ENCODE measurements at places on chromosomes 11 and 22. TPM values are rescaled to one million over a fixed set of nuclear protein-coding genes. Genes with fewer than 3 reads are reported as not detected.

The NLRP10 gene
- total RNA-seq = 0.14 TPM

The STX5 gene
- total RNA-seq = 39.9 TPM

GRCh38 chr11:117083011-117083935 is 15.0 kb downstream of the SIK3 start:
- DNase-seq = no peak

GRCh38 chr11:17570034-17570433 is 23.0 kb downstream of the OTOG start:
- DNase-seq = no peak

GRCh38 chr11:134670247-134670782 is 258.3 kb upstream of the B3GAT1 start:
- DNase-seq = no peak

- DNase-seq = no peak
Measured at GRCh38 chr11:48001438-48002021, 21.2 kb downstream of the PTPRJ start.

DNA sequence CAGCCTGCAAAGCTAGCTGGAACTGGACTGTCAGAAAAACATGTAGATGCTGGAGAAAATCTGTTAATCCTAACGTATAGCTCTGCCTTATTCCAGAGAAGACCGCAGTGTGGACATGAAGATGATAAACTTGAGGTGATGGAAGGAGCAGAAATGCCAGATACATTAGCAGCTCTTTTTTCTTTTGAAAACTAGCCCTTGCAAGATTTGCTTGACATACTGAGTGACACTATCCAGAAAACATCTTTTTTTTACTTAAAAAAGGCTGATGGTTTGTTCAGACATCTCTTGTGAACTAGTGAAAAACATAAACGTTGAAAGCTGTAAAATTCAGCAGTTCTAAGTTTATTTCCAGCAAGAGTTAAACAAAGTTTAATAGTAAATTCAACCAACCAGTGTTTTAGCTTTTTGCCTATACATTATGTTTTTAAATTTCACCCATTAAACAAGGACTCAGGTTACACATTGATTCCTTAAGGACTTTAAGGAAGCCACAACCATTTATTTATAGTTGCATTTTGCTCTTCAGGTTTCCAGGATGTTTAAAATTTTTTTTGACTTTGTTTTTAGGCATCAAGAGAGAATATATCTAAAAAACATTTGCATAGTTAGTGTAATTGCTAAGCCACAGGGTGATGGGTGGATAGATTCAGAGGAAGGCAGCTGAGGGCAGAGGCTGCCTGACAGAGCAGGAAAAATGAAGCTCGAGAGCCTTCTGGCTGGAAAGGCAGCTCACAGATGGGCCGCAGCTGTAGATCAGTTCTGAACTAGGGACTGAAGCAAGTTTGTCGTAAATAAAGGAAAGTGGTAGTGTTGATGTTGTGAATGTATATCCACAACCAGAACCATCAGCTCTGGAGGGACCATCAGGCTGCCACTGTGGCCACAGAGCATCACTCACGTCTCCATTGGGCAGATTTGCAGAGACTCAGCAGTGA is 9.5 kb downstream of the SNAP29 start:
- no peak for DNase-seq

GRCh38 chr11:116984589-116984988 is 113.6 kb downstream of the SIK3 start:
- DNase-seq = no peak

DNA sequence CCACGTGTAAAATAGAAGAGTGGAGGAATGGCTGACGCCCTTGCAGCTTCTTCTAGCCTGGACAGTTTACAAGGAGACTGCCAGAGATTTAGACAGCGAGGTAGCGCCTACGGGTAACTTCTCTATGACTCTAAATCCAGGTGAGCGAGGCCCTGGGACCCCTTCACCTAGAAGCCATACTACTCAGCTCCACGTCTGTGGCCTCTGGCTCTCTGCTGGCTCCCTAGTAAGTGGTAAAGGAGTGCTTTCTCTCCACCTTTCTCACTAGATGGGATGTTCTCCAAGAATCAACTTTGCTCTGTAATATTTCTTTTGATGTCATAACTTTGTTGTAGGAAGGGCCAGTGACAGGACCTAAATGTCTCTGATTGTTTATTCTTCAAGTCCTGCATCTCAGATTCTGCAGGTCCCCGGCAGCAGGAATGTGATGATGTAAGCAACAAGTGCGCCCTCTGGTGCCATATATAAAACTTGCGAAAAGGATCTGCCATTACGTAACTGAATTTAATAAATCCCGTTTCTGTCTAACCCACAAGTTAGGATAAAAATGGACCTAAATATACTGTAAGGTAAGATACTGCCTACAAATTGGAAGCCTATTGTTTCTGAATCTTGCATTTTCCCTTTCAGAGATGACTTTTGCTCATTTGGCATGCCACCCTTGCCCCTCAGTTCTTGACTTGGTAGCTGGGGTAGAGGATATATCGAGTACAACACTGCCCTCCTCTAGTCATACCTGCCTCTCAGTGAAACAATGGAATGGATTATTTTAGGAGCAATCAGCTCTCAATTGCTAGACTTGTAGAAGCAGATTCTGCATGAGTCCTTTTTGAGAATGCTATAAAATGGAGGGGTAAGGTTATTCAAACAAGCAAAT is 11.0 kb upstream of the PTPN5 start:
- peak; percentile 73 for DNase-seq

- DNase-seq = no peak
Measured at GRCh38 chr22:17941471-17942406, 82.6 kb downstream of the MICAL3 start.

GRCh38 chr11:68137833-68138232 is 16.6 kb upstream of the CHKA start:
- peak; percentile 56 for DNase-seq

DNA sequence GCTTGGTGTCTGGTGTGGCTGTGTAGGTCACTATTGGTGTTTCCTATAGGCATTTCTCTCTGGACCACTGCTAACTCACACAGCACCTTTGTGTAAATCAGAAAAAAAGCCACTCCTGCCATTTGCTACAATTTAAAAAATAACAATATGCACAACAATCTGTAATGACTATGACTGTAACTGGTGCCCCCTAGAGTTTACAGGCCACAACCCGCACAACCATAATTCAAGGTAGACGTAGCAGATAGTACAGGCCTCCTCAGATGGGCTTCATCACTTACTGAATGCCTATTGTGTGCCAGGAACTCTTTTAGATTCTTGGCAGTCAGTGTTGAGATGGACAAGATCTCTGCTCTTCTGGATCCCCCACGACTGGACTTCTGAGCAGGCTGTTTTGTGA is 47.7 kb downstream of the SYT9 start:
- DNase-seq = no peak

Data from Caco-2 (cell line).